Cardiac muscle cell (in vitro differentiated cells and primary cell): ENCODE measurements at places on chromosomes 13 and 19. TPM values are rescaled to one million over a fixed set of nuclear protein-coding genes. Genes with fewer than 3 reads are reported as not detected.

The MATK gene
- 4.8 and 7.4 TPM in 2 replicates for polyA plus RNA-seq

The KLK3 gene
- 1.00 TPM in 1 of 2 replicates, not detected in the other for polyA plus RNA-seq

The TRPC4 gene
- polyA plus RNA-seq = 0.28 TPM in 1 of 2 replicates, not detected in the other

The SMIM24 gene
- 0.22 and 0.75 TPM in 2 replicates for polyA plus RNA-seq
